ENCODE measurements at places on chromosomes 12 and 14. TPM values are rescaled to one million over a fixed set of nuclear protein-coding genes. Genes with fewer than 3 reads are reported as not detected.

DNA sequence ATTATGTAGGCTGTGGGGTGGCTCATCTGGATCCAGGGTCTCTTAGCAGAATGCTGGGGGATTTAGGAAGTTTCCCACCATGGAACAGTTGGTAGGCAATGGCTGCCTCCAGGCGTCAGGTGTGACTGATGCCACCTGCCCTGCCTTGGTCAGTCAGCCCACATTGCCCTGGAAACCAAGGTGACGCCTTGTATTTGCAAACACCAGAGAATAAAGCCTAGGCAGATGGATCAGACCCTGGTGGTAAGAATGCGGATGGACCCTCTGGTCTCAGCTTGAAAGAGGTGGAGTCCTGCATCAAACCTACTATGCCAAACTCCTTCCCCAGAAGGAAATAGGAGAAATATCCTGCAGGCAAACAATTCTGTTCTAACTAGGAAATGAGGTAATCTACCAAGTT lies 38.2 kb downstream of the NCKAP5L start:
- DNase-seq, result no peak

GRCh38 chr14:102826161-102826560 lies 48.9 kb downstream of the TRAF3 start:
- no peak for DNase-seq

- DNase-seq, result no peak
These were observed 71.9 kb downstream of the ATP2B1 start for GRCh38 chr12:89636776-89637160.

- DNase-seq, result no peak
These were observed 96.2 kb downstream of the BBS10 start for GRCh38 chr12:76252031-76252430.

GRCh38 chr14:22403296-22403695 lies 185.7 kb downstream of the DAD1 start:
- no peak for DNase-seq

GRCh38 chr12:82652071-82652470 lies 34.6 kb upstream of the TMTC2 start:
- DNase-seq, result no peak

Gene HRK
- total RNA-seq, result 0.31 TPM
